ENCODE measurements at places on chromosomes 4 and X.

GRCh38 chr4:115749404-115749803 is 636.0 kb upstream of the NDST4 start:
- DNase-seq, result no peak

DNA sequence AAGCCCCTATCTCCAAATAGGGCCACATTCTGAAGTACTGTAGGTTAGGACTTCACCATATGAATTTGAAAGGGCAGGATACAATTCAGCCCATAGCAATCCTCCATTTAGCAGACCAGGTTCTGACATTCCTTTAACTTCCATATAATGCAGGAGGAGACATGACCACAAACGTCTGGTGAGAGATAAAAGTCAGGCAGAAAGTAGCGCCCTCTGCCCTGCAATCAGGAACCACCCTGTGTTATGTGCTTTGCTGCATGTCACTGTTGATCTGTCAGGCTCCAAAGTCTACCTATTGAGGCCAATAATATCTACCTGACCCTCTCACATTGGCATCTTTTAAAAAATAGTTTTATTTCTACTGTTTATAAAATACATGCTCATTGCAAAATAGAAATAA is 30.2 kb upstream of the SEPSECS start:
- no peak for DNase-seq

DNA sequence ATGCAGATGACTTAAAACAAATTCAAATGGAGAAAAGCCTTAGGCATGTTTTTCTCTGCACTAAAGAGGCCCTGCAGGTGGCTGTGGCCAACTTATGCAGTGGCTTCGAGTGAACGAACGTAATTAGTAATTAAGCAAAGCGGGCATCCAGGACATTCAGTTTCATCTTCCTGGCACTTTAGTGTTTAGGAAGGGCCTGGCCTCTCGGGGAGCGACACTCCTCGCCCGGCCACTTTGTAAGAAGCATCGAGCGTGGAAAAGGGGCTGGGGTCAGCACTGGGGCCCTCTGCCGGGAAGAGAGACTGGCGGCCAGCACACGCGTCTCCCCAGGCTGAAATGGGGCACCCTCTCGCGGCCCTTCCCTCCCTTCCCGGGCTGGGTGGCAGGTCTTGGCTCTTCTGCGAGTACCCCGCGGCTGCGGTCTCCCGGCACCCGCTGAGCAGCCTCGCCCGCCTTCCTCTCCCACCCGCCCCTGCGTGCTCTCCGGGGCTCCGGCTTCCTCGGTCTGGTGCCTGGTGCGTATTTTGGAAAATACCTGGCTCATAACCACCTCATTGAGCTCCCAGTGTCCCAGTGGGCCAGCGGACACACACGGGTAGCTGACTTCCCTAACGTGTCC is 677 bp upstream of the CYP4V2 start:
- DNase-seq, result peak; percentile 41

GRCh38 chr4:155818639-155819038 is 47.4 kb downstream of the ASIC5 start:
- DNase-seq, result no peak

DNA sequence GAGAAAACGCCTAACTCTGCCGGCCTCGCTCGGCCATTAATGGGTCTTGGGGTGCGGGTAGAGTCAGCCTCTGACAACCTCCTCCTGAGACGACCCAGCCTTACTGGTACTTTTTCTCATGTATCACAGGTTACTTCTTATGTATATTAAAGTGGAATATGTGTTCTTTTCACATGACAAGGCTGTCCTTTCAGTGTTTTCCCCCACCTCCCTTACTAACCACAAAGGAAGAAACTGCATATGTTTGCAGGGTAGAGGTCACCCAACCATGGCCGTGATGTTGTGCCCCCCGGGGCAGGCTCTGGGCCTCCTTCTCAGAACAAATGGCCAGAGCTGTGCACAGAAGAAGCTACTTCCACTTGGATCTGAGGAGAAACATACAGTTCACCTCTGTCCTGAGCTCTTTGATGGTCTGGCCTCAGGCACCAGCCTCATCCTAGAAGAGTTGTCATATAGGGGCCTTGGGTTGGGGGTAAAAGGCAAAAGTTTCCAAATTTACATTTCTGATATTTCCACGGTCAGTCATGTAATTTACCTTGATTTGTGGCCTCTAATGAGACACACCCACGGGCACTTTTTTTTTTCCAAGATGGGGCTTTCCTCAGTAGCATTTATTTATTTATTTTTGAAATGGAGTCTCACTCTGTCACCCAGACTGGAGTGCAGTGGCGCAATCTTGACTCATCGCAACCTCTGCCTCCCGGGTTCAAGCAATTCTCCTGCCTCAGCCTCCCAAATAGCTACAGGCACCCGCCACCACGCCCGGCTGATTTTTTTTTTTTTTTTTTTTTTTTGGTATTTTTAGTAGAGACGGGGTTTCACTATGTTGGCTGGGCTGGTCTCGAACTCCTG is 1.9 kb downstream of the SOWAHD start:
- DNase-seq, result no peak

GRCh38 chrX:53155512-53156206 is 61.7 kb downstream of the KANTR start:
- DNase-seq, result no peak

All from activated T-helper 1 cell treated with Interleukin-2 at 50 U/mL for 16 hours (primary cell).